ENCODE measurements at places on chromosomes 6 and 20.

DNA sequence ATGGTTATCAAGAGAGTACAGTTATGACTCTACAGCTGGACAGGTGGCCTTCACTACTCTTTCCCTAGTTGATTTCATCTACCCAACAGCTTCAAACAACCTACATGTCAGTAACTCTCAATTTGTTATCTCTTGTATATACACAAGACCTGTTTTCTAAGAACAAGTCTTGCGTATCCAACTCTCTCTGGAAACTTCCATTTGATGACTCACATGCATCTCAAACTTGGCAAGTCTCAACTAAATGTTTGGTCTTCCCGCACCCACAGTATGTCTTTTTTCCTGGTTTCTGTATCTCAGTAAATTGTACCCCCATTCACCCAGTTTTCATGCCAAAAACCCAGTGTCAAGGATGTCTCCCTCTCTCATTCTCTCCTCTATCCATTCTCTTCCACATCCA is 97.7 kb downstream of the BTBD9 start:
- no peaks in the 10 kb centered on the region for H3K4me1 ChIP-seq
- peak; percentile 72 for DNase-seq
- no peaks in the 10 kb centered on the region for H3K27me3 ChIP-seq
- no peak overlapping the region for H3K4me3 ChIP-seq
- H3K36me3 ChIP-seq = no peaks in the 10 kb centered on the region

GRCh38 chr20:21397341-21398108 is at the start of gene NKX2-4:
NKX2-4 (minus strand) TSS chr20:21397526; CDS start chr20:21397399, 127 bp downstream.
- peaks cover 5% of the 10 kb centered on the region for H3K36me3 ChIP-seq
- no peak within 1 kb of the TSS for H3K27ac ChIP-seq
- peaks cover 18% of the 10 kb centered on the region for H3K4me1 ChIP-seq
- H3K4me3 ChIP-seq = no peak within 1 kb of the TSS

DNA sequence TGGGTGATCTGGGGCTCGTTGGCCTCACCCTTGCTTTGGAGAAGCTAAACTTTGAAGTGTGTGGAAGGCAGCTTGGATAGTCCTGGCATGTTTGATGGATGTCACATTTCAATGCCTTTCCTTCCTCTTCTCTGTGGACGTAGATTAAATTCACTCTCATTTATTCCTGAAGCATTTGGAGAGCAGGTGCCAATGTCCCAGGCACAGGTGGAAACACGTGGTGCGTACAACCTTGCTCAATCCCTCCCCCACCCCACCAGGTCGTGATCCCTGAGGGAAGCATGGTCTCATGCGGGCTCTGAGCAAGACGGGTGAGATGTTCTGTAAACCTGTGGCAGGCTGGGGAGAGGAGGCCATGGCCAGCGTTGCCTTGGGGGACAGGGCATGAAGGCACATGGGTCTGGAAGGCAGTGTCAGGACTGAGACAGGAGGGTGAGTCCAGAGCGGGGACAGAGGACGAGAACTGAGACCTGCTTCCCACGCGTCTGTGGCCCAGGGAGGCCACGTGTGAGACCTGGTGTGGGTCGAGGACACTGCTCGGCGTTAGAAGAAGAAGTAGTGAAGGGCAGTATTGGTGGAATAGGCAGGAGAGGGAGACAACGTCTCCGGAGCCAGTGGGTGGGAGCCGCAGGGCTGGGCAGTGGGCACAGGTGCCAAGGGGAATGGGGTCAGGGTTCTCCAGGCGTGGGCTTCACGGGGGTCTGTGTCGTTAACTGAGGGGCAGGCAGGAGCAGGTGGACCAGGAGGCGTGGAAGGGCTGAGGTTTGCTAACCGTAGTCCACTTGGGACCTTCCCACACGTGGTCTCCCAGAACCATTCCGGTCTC is 34.4 kb downstream of the SMOC2 start:
- H3K27ac ChIP-seq = no peak overlapping the region
- no peak for DNase-seq
- H3K4me3 ChIP-seq = no peak overlapping the region
- H3K4me1 ChIP-seq = no peaks in the 10 kb centered on the region
- no peaks in the 10 kb centered on the region for H3K36me3 ChIP-seq

DNA sequence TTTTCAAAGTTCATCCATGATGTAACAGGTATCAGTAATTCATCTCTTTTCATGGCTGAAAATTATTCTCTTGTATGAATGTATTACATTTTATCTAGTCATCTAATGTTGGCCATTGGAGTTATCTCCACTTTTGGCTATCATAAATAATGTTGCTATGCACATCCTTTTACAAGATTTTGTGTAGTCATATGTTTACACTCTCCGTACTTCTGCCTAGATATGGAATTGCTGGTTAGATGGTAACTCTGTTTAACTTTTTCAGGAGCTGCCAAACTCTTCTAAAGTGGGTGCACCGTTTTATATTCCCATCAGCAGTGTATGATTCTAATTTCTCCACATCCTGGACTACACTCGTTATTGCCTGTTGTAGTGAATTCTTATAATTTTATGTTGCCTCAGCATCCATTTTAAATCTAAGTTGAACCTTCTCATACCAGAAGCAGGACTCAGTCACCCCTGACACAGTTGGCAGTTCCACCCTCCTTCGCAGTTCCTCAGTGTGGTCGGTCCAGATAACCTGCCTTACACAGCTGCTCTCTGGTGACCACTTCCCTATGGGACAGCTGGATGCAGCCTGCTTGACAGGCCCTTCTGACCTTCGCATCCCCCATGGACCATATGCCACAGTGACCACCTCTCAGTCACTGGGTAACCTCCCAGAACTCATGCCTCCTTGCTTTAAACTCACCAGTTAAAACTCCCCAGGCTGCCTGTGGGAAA is 33.9 kb downstream of the KIZ start:
- DNase-seq = no peak
- H3K4me1 ChIP-seq = no peaks in the 10 kb centered on the region
- H3K27me3 ChIP-seq = no peaks in the 10 kb centered on the region
- no peak overlapping the region for H3K27ac ChIP-seq

DNA sequence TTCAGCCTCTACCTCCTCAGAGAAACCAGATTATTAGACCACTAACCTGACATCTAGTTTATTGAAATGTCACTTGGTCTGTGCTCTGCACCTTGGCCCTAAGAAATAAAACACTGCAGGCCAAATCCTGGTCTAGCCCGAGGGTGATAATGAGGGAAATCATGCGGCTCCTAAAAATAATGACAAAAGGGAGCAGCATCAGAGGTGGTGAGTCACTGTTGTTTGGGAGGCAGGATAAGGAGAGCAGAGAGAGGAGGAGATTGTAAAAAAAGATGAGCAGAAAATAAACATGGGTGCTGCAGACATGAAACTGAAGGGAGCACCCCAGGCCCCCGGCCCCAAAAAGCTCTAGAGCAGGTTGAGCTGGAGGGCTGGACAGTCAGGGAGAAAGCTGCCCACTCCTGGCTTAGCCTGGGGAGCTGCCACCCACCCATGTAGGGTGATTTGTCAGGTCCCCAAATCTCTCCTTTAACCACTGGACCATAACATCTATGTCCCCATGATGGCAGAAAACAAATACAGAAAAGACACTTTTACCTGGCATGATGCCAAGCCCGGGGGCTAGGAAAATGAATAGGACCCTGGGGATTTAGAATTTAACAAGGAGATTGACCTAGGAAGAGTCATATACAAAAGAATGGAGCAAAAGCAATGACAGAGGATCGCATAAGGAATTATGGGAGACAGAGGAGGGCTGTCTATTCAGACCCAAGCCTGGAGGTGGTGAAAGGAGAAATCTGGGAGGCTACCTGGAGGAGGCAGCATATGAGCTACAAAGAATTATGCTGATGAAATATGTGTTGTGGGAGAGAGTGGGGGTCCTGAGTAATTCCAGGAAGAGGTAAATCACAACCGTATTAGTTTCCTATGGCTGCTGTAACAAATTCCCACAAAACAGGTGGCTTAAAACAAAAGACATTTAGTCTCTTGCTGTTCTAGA is 103.7 kb downstream of the SNAP25 start:
- no peaks in the 10 kb centered on the region for H3K36me3 ChIP-seq
- no peaks in the 10 kb centered on the region for H3K27me3 ChIP-seq
- H3K27ac ChIP-seq = no peak overlapping the region
- H3K4me3 ChIP-seq = no peak overlapping the region

DNA sequence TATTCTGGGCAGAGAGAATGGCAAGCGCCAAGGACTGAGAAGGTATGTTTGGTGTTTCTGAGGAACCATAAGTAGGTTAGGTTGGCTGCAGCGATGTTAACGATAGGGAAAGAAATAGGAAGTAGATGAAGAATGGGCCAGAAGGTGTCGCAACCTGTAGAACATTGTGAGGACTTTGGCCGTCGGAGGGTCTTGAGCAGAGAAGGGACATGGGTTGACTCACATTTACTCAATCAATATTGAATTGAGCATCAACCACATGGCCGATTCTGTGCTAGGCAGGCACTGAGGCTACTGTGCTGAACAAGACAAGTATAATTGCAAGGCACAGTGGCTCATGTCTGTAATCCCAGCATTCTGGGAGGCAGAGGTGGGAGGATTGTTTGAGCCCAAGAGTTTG is 26.8 kb upstream of the RPN2 start:
- H3K4me3 ChIP-seq = no peak overlapping the region
- H3K4me1 ChIP-seq = no peaks in the 10 kb centered on the region
- H3K27ac ChIP-seq = no peak overlapping the region
- H3K27me3 ChIP-seq = no peaks in the 10 kb centered on the region

DNA sequence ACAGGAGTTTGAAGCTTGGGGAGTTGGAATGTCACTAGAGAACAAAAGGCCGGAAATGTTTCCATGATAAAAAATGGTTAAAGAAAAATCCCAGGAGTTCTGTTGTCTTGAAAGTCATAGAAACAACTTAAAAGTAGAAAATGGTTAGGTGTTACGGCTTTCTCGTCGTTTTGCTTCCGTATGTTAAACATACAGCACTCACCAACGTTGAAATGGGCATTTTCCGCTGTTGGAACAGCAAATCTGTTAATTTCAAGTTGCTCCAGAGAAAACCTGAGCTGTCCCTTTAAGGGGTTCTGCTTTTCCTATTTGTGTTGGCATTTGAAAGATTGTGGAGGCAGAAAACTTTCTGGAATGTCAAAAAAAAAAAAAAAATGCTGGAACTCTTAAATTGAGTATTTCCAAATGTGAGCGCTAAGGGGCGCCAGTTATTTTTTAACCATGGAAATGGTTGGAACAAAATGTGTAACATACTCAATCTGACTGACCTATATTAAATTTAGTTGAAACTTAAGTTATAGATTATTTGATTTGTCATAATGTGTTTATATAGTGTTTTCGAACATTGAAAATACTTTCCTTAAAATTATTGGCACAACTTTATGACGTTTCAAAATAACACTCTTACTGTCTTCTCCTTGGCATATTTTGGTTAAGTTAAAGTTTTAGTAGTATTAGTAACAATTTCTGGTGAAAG is 2.2 kb downstream of the QKI start:
- H3K4me3 ChIP-seq = peak overlapping the region; percentile 89
- no peaks in the 10 kb centered on the region for H3K36me3 ChIP-seq
- no peaks in the 10 kb centered on the region for H3K4me1 ChIP-seq
- H3K27me3 ChIP-seq = no peaks in the 10 kb centered on the region
- peak; percentile 90 for DNase-seq

DNA sequence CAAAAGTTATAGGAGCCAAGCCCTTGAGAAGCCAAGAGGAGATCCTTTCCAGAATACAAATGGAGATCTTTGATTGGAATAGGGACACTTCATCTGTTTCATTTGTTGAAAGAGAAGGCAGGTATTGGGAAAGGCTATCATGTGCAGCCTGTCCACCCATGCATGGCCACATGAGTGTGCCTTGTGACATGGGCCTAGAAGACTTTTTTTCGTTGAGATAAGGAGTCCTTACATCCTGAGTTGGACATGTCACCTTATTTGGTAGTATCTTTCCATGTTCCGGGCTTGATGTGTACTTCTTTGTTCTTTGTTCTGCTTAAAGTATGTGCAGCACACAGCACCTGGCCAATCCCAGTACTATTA is 42.1 kb upstream of the SYNCRIP start:
- H3K36me3 ChIP-seq = no peaks in the 10 kb centered on the region
- H3K27me3 ChIP-seq = no peaks in the 10 kb centered on the region
- no peak overlapping the region for H3K4me3 ChIP-seq
- peaks cover 2% of the 10 kb centered on the region for H3K4me1 ChIP-seq

- no peak for DNase-seq
- H3K27me3 ChIP-seq = peaks cover 17% of the 10 kb centered on the region
- H3K4me1 ChIP-seq = no peaks in the 10 kb centered on the region
- H3K36me3 ChIP-seq = no peaks in the 10 kb centered on the region
- no peak overlapping the region for H3K27ac ChIP-seq
- H3K4me3 ChIP-seq = no peak overlapping the region
Measured at GRCh38 chr20:35575958-35576357, 34.1 kb downstream of the ERGIC3 start.

DNA sequence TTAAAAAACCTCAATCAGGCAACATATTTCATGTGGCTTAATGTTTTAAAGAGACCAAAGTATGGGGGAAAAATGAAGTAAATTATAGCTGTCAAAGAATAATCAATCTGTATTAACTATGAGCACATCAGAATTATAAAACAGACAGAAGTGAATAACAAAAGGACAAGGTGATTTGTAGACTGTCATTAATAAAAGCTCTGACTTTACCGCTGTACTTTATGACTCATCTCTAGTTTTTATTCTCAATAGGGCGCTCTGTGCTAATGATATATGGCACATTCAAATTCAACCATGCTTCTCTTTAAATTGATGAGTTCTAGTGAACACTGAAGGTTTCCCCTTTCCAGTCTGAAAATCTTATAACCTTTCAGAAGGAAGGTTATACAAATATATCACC is 72.0 kb downstream of the PREP start:
- H3K27me3 ChIP-seq = no peaks in the 10 kb centered on the region
- H3K36me3 ChIP-seq = peaks cover 15% of the 10 kb centered on the region
- DNase-seq = no peak
- peaks cover 2% of the 10 kb centered on the region for H3K4me1 ChIP-seq
- no peak overlapping the region for H3K4me3 ChIP-seq

- no peaks in the 10 kb centered on the region for H3K4me1 ChIP-seq
- no peak overlapping the region for H3K27ac ChIP-seq
- no peak overlapping the region for H3K4me3 ChIP-seq
- H3K36me3 ChIP-seq = peaks cover 3% of the 10 kb centered on the region
Measured at GRCh38 chr20:3559637-3560036, 88.8 kb downstream of the ATRN start.

DNA sequence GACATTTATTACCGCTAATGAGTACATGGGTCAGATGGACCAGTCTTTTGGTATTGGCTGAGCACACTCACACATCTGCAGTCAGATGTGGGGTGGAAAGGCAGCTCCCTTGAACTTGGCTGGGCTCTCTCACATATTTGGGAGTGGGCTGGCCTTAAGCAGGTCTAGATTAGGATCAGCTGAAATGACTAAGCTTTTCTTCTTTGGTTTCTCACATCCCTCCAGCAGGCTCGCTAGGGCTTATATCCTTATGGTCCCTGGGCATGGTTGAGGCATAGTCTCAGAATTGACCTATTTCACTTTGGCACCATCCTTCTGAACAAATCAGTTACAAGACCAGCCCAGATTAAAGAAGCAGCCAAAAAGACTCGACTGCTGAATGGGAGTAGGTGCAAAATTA is 14.4 kb upstream of the PLCB1 start:
- H3K27ac ChIP-seq = no peak overlapping the region
- H3K4me3 ChIP-seq = no peak overlapping the region
- H3K36me3 ChIP-seq = no peaks in the 10 kb centered on the region
- DNase-seq = no peak

- no peak for DNase-seq
- H3K27ac ChIP-seq = no peak overlapping the region
- no peak overlapping the region for H3K4me3 ChIP-seq
- H3K27me3 ChIP-seq = no peaks in the 10 kb centered on the region
Measured at GRCh38 chr20:2136275-2136674, 34.6 kb downstream of the STK35 start.

All from mesenchymal stem cell (in vitro differentiated cells and primary cell).